Hepatocyte (in vitro differentiated cells): ENCODE measurements at places on chromosomes 2 and 18. TPM values are rescaled to one million over a fixed set of nuclear protein-coding genes. Genes with fewer than 3 reads are reported as not detected.

DNA sequence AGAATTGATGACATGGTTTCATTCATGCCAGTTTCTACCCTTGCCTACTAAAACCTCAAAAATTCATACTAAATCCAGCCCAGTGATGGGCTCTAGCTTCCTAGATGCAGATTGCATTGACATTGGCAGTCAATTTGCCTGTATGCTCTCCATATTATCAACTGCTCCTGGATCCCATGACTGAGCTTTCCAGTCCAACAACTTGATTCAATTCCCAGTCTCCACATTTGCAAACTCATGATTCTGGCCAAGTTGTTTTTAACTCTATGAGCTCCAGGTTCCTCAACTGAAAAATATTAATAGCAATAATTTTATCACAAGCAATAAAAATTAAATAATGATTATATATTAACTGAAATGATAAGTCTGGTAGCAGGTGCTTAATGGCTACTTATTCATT lies 51.0 kb upstream of the DSC1 start:
- no peak for DNase-seq

PAIP2B gene
- 4.4 and 4.8 TPM in 2 replicates for total RNA-seq

GRCh38 chr2:66032226-66032775 lies 402.6 kb upstream of the MEIS1 start:
- no peak for DNase-seq

DNA sequence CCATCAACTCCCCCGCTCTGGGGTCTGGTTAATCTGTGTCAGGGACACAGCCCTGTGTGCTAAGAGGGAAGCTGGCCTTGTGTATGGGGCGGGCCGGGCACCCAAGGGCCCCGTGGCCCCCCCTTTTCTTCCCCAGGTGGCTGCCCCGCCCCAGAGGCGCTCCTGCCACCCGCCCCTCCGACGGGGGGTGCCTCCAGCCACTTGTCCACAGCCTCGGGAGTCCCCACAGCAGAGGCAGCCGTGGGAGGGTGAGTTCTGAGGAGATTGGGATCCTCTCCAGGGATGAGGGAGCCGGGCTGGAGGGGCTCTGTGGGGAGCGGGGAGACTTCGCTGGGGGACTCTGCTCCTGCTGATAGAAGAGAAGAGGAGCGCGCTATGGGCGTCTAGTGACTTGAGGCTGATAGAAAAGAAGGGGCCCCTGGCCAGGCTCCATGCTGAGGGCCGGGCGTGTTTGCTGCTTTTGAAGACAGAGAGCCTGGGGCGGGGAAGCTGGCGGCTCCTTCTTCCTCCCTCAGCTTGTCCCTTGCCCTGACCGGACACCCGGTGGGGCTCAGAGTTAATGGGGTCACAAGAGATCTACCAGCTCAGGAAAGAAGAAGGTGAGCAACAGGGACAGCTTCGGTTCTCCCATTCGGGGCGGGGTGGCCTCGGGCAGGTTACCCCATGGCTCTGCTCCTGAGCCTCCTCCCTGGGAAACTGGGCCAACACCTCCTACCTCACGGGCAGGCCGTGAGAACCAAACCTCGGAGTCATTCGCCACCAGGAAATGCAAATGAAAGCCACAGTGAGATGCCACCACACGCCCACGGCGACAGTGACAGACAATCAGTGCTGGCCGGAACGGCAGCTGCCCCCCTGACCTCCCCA lies 89.4 kb upstream of the TAF1B start:
- DNase-seq, result no peak

DNA sequence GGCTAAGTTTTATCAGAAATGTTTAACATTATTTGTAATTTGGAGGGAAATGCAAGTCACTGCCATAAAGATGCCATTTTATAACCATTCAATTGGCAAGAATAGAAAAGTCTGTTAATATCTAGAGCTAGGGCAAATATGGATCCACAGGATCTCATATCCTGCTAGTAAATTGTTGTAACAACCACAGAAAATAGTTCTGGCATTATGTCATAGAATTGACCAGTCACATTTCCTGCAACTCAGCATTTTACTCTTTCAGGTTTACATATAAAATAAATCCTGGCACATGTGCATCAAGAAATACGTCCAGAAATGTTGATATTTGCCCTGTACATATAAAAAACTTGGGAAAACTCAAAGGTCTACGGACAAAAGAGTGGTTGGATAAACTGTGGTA lies 32.9 kb downstream of the OSBPL6 start:
- DNase-seq, result no peak

TCF23 gene
- not detected in 2 replicates for total RNA-seq

DNA sequence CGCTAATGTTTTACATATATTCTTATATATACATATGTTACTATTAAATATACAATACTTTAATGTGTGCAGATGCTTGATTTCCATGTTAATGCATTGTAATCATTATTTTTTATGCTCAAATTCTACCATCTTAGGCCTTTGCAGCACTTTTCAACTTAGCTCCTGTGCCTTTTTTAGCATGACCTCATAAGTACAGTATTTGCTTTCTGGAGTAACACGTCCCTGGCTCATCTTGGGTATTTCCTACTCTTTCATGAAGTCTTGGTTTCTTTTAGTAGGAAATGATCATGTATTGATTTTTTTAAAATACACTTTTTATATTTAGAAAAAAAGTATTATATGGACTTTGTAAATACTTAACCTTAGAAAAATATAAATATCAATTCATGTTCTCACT lies 36.5 kb downstream of the CAB39 start:
- DNase-seq, result no peak

PRKAG3 gene
- total RNA-seq, result not detected in 2 replicates

DNA sequence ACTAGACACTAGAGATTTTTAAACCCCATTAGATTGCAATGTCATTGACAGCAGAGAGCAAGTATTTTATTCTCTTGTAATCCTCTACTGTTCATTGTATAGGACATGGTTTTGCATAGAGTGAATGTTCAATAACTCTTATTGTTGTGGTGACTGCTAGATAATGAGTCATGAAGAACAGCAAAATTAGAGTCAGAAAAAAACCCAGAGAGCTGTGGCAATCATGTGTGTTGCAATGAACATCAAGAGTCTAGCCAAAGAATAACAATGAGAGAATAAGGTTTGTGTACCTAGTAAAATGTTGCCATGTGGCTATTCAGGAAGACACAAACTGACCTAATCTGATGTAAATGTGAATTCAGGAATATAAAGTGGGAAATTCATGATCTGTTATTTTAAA lies 684.0 kb downstream of the DSC3 start:
- no peak for DNase-seq

DNA sequence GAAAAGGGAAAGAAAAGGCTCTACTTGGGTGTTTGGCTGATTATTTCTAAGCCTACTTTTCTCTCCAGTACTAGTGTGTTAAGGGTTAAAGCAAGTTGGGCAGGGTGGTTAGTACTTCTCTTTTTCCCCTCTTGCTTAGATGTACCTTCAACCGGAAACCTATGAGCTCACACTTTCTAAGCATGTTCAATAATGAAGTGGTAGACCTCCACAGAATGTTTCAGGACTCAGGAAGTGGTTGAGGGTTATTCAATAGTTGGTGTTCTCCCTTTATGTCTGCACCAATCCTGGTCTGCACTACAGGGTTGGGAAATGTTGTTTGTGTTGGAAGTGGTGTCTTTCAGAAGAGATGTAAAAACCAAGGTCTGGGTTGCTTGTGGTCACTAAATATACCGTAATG lies 137.1 kb downstream of the ZEB2 start:
- DNase-seq, result no peak

DNA sequence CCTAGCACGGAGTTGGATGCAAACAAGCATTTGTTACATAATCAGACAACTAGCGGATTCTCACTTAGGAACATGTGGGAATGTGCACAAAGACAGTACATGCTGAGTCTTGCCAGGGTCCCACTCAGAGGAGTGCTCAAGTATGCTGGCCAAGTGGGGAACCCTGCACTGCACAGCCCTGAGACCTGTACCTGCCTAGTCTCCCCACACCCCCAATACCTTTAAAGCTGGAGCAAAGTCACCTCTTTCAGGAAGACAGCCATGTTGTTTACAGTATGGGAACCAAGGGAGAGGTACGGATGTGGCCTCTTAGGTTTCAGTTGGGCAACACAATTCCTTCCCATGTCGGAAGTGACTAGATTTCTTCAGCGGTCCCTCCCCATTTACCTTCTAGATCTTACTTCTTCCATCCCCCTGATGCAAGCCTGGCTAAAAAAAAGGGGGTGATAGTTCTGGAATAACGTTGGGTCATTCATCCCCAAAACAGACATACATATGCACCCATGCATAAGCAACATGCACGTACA lies 10.7 kb downstream of the CXCR1 start:
- DNase-seq, result no peak

DNA sequence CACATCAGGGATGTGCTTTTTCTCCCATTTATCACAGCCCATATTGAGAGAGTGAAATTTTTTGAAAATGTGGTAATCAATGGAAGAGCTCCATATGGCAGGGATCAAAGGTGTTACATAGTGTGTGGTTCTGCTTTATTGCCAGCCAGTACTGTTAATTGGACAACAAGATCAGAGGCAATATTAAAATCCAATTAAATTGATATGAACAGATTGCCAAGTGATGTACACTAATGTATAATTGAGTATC lies 338.9 kb downstream of the BCL11A start:
- no peak for DNase-seq

COL4A3 gene
- 0.50 and 0.72 TPM in 2 replicates for total RNA-seq

DNA sequence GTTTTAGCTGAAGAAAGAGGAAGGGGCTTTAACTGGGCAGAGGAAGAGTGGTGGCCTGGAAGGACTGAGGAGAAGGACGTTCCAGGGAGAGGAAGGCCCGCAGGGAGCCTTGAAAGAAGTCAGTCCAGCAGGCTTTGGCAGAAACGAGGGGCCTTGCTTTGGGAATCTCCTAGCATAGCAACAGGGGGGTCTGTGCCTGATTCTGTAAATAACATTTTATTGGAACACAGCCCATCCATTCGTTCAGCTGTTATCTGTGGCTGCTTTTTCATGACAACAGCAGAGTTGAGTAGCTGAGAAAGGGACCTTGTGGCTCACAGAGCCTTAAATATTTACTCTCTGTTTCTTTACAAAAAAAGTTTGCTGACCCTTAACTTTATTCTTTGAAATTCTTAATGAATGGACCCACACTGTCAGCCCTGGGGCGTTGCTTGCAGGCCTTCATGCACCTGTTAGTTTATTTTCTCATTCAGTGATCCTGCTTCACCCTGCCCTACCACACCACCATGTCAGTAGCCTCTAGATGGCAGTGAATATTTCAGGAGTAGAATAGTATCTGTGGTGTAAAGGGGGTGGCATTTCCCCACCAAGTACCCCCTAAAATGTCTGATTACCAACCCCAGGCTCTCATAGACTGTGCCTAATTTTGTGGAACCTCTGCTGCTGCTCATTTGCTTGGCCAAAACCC lies 61.0 kb downstream of the MGAT5 start:
- DNase-seq, result no peak

DNA sequence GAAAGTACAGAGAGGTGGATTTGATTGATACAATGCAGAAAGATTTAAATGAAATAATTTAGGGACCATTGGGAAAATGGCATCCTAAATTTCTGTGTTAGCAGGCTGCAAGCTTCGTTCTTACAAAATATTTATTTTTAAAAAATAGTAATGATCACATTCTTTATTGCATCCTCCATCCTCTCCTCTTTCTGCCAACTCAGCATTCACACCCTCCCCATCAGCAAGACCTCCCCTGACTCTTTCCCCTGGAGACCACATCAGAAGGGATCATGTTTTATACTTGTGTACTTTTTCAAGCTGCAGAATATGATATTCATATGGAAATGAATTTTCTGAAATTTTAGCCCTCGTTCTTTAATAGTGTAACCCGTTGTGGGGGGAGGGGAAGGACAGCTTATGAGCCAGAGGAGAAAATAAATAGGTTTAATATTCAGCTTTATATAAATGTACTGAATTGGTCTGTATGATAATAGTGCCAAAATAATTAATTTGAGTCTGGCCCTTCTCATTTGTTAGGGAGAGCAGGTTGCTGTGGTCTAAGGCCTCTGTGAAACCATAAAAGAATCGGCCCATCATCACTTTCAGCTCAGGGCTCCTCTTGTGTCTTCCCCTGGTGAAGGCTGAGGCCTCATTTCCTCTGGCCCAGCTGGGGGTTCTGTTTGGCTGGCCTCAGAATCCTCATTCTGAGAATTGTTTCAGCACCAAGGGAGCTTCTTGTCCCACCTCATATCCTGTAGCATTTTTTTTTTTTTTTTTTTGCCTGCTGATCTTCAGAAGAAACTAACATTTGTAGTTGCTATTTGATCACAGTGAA lies 330.8 kb downstream of the TXNL1 start:
- DNase-seq, result no peak

DNA sequence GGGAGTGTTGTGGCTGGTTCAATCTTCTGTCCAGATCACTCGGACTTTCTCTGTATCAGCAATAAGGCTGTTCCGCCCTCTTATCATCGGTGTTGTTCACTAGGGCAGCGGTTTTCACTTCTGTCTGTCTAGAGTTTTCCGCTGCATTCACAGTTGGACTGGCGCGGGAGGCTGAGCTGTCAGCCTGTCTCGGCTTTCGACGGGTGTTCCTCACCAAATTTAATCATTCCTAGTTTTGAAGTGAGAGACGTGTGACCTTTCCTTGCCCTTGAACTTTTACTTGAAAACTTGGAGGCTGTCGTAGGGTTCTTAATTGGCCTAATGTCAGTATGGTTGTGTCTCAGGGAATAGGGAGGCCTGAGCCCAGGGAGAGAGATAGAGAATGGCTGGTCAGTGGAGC lies 108.3 kb downstream of the NFATC1 start:
- DNase-seq, result no peak

GRCh38 chr2:231612109-231612455 lies 19.4 kb downstream of the TEX44 start:
- DNase-seq, result no peak

DNA sequence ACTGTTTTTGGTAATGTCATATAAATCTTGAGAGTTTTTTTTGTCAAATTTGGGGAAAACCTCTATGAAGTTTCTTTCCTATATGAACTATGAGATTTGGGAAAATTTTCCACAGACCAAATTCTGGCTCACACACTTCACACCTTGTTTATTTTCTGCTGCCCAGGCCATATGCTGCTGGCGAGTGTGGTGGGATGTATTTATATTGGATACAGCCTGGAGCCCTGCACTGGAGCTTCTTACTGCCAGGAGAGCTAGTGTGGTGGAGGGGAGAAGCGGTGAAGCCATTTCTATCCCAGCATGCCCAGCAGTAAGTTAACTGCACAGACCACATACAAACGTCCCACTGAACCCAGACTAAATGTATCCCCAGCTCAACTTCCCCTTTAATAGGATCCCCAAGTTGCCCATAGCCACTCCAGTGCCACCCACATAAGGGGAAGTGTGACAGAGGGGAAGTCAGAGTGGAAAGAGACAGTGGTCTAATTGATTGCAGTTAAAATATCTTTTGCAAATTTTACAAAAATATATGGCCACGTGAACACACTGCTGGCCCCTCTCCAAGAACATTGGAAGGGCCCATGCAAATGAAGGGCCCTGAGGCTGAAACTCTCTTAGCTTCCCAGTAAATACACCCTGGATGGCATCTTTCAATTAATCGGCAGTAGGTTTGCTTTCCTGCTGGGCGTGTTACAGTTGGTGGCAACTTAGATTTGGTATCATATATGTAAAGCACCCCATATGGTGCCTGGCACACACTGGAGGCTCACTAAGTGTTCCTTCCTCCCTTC lies 146.6 kb upstream of the ITGA6 start:
- DNase-seq, result no peak
